Thoracic aorta (tissue), 2 donors: ENCODE measurements at places on chromosomes 7 and 10. TPM values are rescaled to one million over a fixed set of nuclear protein-coding genes. Genes with fewer than 3 reads are reported as not detected.

GRCh38 chr7:471866-472639 is 47.6 kb downstream of the PDGFA start:
- H3K4me1 ChIP-seq: peaks cover 16% of the 10 kb centered on the region
- peak overlapping the region; percentile 35 for H3K4me3 ChIP-seq
- H3K27me3 ChIP-seq: no peaks in the 10 kb centered on the region
- H3K27ac ChIP-seq: peak overlapping the region; percentile 77

GRCh38 chr7:31251441-31251840 is 89.1 kb downstream of the NEUROD6 start:
- no peak overlapping the region for H3K27ac ChIP-seq
- no peaks in the 10 kb centered on the region for H3K36me3 ChIP-seq
- no peak overlapping the region for H3K4me3 ChIP-seq
- DNase-seq: no peak

DNA sequence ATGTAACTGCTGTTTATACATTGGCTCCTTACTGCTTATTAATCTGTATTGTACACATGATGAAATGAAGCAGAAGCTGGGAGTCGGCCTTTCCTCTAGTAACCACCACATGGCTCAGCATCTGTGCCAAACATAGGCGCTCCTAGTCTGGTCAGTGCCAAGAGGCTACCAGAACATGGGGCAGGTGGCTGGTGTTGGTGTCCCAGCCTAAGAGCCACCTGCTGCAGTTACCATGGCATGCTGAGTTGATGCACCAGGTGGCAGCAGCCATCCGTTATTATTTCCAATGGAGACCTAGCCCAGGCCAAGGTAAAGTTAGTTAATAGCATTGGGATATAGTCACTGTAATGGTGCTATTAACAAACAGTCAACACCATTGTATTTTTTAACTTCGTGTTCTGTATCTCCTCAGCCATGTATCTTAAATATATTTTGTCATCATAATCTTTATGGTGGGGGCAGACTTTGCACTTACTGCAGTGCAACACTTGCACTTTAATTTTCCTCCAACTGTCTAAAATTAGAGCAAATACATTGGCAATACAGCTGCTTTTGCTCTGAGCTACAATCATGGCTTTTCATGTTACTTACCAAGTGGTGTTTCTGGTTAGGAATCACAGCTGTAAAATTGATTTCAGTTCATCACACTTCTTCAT is 33.1 kb downstream of the HBP1 start:
- no peak overlapping the region for H3K27ac ChIP-seq
- H3K27me3 ChIP-seq: no peaks in the 10 kb centered on the region
- no peaks in the 10 kb centered on the region for H3K4me1 ChIP-seq
- H3K36me3 ChIP-seq: peaks cover 52% of the 10 kb centered on the region
- no peak for DNase-seq

DNA sequence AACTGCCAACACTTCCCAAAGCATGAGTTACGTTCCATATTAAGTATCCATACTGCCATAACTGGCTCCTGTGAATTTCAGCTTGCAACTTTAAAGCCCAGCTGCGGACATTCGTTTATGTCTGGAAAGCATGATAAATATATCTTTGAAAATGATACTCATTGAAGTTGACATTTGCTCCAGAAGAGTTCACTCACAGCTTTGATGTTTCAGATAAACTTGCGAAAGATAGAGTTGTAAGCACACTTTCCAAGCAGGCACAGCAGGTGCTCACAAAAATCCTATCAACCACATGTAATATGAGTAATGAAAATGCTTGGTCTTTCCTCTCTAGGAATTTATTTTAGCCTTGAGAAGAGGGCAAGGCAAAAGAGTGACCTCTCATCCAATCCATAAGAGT is 4.5 kb downstream of the CHCHD3 start:
- no peak for DNase-seq
- H3K36me3 ChIP-seq: peaks cover 3% of the 10 kb centered on the region
- H3K4me3 ChIP-seq: no peak overlapping the region
- H3K4me1 ChIP-seq: peaks cover 8% of the 10 kb centered on the region
- no peak overlapping the region for H3K27ac ChIP-seq

GRCh38 chr10:20971901-20972300 is 74.8 kb upstream of the NEBL start:
- no peak for DNase-seq
- H3K4me1 ChIP-seq: no peaks in the 10 kb centered on the region
- no peak overlapping the region for H3K27ac ChIP-seq
- no peak overlapping the region for H3K4me3 ChIP-seq
- H3K36me3 ChIP-seq: no peaks in the 10 kb centered on the region
- no peaks in the 10 kb centered on the region for H3K27me3 ChIP-seq

DNA sequence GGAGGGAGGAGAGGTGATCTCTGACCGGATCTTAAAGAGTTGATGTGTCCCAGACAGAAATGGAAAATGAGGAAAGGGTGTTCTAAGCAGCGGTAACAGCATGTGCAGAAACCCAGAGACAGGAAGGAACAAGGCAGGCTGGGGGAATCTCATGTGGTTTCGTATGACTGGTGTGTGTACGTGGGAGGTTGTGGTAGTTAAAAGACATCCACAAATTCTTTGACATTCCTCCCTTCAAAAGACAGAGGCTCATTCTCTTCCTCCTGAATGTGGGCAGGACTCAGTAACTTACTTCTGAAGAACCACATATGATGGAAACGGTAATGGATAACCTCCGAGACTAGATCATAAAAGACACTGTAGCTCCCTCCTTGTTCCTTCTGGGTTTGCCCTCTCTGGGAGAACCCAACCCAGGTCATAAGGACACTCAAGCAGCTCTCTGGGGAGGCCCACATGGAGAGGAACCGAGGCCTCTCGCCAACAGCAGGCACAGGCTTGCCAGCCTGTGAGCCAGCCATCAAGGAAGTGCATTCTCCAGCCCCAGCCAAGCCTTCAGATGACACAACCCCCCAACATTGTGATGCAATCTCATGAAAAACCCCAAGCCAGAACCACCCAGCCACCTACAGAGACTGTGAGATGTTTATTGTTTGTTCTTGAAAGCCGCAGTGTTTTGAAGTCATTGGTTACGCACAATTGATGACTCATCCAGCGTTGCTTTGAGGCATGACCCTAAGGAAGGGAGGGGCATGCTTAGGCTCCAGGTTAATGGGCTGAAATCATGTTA is 116.0 kb downstream of the SLIT1 start:
- H3K27ac ChIP-seq: no peak overlapping the region
- DNase-seq: no peak
- H3K4me1 ChIP-seq: no peaks in the 10 kb centered on the region
- no peaks in the 10 kb centered on the region for H3K27me3 ChIP-seq
- H3K36me3 ChIP-seq: no peaks in the 10 kb centered on the region

GRCh38 chr7:131284702-131285419 is 42.8 kb upstream of the MKLN1 start:
- peaks cover 22% of the 10 kb centered on the region for H3K4me1 ChIP-seq
- H3K4me3 ChIP-seq: peak overlapping the region; percentile 54
- H3K36me3 ChIP-seq: no peaks in the 10 kb centered on the region
- H3K27me3 ChIP-seq: no peaks in the 10 kb centered on the region

The KIF11 gene
- total RNA-seq: 1.9 TPM

The CCL24 gene
- total RNA-seq: not detected

The UBE2D1 gene
- 17.4 TPM for total RNA-seq

The EGFR gene
- 54.8 TPM for total RNA-seq

DNA sequence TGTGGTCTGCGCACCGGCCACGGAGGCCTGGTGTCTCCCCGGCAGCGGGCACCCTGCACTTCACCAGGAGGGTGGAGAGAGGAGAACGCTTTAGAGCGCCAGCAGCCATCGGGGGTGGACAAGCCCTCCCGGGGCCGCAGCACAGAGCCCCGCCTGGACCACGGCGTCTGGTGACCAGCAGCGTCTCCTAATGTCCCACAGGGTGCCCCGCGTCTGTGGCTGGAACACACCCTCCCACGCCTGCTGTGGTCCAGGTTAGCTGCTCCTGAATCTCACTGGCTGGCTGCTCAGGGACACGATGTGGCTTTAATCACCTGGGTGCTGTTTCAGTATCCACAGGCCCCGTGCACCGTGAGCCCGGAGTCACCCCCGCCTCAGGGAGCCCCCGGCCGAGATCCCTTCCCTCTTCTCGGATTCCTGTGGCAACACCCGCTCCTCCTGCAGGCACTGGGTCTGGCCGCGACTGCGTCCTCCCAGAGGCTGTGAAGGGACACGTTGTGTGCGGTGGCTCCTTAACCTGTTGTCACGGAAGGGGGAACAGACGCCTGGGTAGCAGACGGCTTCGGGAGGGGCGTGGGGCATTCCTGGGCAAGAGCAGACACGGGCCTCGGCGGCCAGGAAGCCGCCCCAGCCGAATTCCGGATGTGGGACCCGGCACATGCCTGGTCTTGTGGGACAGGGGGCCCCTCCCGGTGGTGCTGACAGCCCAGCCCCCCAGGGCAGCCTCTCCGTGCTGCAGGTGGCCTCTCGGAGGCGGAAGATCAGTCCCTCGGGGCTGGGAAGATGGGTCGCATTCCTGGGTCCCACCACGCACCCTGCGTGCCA is 78.9 kb downstream of the FOXL3 start:
- DNase-seq: no peak
- no peaks in the 10 kb centered on the region for H3K27me3 ChIP-seq
- H3K36me3 ChIP-seq: no peaks in the 10 kb centered on the region
- peaks cover 11% of the 10 kb centered on the region for H3K4me1 ChIP-seq

DNA sequence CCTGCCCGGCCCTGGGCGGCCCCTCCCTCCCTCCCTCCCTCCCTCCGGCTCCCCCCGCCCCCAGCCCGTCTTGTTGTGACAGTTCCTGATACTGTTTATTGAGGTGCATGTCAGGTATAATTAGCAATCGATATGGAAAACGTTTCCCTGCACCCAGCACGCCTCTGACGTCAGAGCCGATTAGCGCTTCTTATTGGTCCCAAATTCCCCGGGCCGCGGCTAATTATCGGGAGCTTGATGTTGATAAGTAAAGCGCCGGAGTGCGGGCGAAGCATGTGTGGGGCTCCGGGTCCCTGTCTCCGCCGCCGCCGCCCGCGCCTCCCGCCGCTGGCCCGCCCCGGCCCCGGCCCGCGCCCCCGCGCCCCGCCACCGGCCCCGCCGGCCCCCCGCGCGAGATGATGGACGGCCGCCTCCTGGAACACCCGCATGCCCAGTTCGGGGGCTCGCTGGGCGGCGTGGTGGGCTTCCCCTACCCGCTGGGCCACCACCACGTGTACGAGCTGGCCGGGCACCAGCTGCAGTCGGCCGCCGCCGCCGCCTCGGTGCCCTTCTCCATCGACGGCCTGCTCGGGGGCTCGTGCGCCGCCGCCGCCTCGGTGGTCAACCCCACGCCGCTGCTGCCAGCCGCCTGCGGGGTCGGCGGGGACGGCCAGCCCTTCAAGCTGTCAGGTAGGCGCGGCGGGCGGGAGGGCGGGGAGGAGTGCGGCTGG is at the start of gene UNCX:
UNCX (plus strand) TSS at position 250 of the 710 bp plus-strand sequence; CDS start at position 396, 146 bp downstream.
- no peak within 1 kb of the TSS for H3K4me3 ChIP-seq
- no peak for DNase-seq
- no peaks in the 10 kb centered on the region for H3K36me3 ChIP-seq
- peaks cover 43% of the 10 kb centered on the region for H3K27me3 ChIP-seq
- no peak within 1 kb of the TSS for H3K27ac ChIP-seq
- H3K4me1 ChIP-seq: peaks cover 19% of the 10 kb centered on the region

- no peaks in the 10 kb centered on the region for H3K27me3 ChIP-seq
- no peaks in the 10 kb centered on the region for H3K36me3 ChIP-seq
- no peaks in the 10 kb centered on the region for H3K4me1 ChIP-seq
- peak overlapping the region; percentile 95 for H3K27ac ChIP-seq
- no peak for DNase-seq
- peak overlapping the region; percentile 56 for H3K4me3 ChIP-seq
These were observed 134.8 kb upstream of the GDF10 start for GRCh38 chr10:47165168-47165710.

DNA sequence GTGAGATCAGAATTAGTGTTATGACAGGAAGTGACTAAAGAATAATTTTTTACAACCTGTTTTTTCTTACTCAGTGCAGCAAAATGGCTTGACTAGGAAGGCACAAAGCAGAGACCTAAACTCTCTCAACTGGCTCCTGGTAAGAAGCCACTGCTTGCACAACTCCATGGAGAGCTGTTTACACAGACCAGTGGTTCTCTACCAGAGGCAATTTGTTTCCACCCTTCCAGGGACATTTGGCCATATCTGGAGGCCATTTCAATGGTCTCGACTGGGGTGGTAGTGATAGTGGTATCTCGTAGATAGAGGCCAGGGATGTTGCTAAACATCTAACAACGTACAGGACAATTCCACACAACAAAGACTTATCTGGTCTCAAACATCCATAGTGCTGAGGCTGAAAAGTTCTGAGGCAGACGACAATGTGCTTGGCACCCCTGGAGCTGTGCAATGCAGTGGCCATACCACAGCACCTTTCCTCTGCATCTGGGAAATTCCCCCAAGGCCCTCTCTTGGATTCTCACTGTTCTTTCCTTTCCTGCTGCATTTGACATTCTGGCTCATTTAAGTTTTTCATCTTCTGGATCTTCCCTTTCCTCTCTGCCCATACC is 105.4 kb upstream of the LAMB4 start:
- DNase-seq: no peak
- no peaks in the 10 kb centered on the region for H3K4me1 ChIP-seq
- no peaks in the 10 kb centered on the region for H3K27me3 ChIP-seq

GRCh38 chr10:132197271-132198067 is 10.7 kb downstream of the DPYSL4 start:
- no peaks in the 10 kb centered on the region for H3K36me3 ChIP-seq
- H3K4me3 ChIP-seq: no peak overlapping the region
- DNase-seq: no peak
- H3K27ac ChIP-seq: no peak overlapping the region
